ENCODE measurements at places on chromosomes 2 and 18.

GRCh38 chr2:242051463-242051862 is 181.9 kb downstream of the RTP5 start:
- DNase-seq, result no peak

DNA sequence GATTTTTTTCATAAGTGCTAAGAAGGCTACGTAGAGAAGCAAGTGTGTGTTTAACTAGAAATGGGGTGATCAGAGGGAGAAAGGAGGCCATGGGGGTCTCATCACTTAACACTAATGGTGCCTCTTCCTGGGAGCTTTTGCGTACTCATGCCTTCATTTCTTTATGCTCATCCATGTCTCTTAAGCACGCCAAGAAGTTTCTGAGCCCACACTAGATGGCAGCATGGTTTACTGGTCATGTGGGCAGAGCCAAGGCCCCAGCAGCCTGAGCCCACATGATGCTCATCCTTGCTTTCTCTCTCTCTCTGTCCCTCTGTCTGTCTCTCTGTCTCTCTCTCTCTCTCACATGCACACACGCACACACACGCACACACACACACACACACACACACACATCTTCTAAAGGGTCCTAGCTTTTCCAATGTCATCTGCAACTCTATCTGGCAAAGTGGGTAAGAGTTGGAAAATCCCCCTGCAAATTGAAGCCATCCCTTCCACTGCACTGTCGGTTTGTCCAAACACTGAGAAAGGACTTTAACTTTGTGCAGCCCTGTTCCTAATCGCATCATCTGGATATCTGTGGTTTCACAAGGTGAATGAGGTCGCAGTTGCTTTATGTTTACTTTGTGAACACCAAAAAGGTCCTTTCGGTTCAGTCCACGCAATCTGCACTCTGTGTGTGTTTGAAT is 137.1 kb upstream of the CCDC68 start:
- DNase-seq, result no peak

GRCh38 chr2:42105330-42106256 is 57.8 kb downstream of the PKDCC start:
- DNase-seq, result peak; percentile 12

GRCh38 chr2:137824501-137824900 is 139.8 kb upstream of the HNMT start:
- DNase-seq, result no peak

GRCh38 chr2:88351249-88351601 is 101.3 kb downstream of the FOXI3 start:
- DNase-seq, result no peak

DNA sequence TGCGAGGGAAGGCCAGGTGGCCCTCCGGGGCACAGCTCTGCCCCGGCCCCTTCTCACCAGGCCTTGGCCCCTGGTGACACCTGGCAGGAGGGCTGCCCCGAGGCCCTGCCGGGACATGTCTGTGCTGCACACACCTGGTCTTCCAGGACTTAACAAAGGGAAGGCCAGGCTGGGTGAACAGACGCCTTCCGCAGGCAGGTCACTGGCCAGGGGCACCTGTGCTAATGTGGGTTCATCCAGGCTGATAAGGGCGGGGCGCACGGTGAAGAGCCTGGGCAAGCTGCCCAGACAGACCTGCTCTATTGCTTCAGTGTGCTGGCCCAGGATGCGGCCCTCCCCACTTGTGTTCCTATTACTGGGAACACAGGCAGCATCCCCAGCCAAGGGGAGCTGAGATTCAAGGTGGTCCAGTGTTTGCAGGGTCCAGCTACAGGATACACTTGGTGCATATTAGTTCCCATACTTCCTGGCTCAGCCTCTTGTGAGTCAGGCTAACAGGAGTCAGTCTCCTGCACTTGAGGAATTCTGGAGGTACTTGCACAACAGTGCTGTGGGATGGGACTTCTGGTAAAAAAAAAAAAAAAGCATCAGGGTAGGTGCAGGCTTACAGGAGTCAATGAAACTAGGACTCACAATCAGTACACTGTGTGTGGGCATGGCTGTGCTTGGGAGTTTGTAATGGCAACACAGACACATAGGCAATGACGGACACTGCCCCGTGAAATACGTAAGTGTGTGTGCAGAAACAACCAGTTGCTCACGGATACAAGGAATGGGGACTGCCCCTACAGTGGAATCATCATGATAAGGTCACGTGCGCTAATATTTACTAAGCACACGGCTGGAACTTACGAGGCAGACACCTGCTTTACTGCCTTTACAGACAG is 261.4 kb downstream of the TWIST2 start:
- DNase-seq, result no peak

DNA sequence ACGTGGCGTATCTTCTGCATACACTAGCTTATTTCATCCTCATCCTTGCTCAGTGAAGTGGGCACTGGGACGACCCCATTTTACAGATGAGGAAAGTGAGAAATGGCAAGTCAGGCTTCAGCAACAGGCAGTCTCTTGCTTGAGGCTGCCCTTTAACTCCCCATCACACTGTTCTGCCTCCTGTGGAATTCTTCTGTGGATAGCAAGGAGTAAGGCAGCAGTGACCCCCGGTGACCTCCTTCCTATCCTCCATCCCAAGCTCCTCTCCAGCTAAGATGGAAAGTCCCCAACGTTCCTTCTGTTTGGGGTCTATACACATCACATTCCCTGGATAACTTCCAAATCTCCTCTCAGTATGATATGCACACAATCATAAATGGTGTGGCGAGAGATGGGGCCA is 10.5 kb downstream of the ANKRD29 start:
- no peak for DNase-seq

GRCh38 chr2:241067501-241068135 is 34.5 kb downstream of the MTERF4 start:
- DNase-seq, result no peak

DNA sequence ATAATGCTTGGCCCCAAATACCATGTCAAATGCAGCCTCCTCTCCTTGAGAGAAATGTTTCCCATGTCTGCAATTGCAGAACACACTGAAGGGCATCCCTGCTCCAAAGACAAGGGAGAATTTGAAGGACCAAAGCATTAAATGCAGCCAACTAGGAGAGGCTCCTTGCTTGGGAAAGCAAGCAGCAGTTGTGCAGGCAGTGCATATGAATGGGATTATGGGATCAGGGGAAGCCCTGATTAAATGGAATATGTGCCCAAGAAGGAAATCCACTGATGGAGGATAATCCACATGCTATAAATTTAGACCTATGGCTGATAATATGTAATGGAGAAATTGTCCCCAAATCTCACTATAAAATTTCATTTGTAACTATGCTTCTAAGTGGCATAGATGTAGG is 116.1 kb downstream of the NCKAP5 start:
- no peak for DNase-seq

DNA sequence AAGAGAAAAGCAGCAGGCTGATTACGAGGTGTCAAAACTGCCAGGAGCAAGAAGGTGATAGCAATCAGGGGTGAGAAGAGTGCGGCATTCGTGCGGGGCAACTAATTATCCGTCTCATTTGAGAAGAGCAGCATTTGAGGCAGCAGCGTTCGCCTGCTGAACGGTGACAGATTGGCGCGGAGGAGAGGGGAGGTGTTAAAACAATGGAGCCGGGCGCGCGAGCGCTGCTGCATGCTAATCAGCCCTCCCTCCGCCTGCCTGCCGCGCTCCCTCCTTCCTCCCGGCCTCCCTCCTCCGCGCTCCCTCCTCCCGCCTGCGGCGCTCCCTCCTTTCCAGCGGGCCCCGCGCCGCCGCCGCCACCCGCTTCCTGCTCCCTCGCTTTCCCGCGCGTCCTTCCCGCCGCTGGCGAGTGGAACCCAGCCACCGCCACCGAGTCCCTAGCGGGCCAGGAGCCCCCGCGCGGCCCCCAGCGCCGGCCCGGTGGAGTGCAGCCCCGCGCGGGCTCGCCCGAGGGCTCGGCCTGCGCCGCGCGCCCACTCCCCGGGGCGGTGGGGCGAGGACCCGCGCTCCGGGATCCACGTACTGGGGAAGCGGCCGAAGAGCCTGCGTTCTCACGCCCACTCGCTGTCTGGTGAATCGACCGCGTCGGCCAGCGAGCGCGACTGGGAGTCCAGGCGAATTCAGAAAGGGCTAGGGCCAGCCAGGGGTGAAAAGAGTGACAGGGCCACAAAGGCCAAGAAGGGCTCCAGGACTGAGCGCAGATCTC is 69.5 kb upstream of the PSMD14 start:
- peak; percentile 31 for DNase-seq

GRCh38 chr2:85854897-85855296 is 33.9 kb downstream of the ST3GAL5 start:
- no peak for DNase-seq

DNA sequence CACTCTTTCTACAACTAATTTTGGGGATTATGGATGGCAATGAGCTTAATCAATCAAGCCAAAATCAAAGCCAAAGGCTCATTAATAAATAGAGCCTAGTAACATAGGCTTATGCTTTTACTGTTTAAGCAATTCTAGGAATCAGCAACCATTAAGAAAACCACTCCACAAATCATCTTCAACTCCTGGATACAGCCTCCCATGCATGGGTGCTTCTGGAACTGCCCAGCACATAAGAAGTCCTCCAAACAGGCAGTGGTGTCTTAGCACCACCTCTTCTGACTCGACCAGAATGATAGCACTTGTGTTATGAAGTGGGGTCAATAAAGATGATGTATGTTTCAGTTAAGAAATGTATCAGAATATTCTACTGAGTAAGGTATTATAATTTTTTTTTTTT is 104.4 kb upstream of the SERPINE2 start:
- no peak for DNase-seq

DNA sequence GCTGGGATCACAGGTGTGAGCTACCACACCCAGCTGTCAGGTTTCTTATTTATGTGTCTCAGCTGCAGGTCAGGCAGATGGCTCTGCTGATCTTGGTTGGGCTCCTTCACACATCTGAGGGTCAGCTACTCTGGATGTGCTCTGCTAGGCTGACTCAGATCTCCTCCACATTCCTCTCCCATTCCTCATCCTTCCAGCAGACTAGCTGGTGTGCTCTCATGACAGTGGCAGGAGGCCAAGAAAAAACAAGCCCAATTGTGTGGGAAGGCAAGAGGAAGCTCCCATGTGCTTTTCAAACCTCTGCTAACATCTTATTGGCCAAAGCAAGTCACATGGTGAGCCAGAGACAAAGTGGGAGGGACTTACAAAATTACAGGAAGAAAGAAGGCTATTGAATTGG is 11.7 kb upstream of the MSH6 start:
- no peak for DNase-seq

- DNase-seq, result no peak
These were observed 158.9 kb downstream of the VAPA start for GRCh38 chr18:10072671-10073175.

- DNase-seq, result no peak
These were observed 6.6 kb downstream of the DLX2 start for GRCh38 chr2:172095905-172096625.

- DNase-seq, result no peak
These were observed 698.5 kb downstream of the NR4A2 start for GRCh38 chr2:155633887-155634570.

- DNase-seq, result no peak
These were observed 163.9 kb downstream of the DOK6 start for GRCh38 chr18:69564602-69565001.

GRCh38 chr2:217325251-217325650 is 465.4 kb upstream of the TNP1 start:
- no peak for DNase-seq

DNA sequence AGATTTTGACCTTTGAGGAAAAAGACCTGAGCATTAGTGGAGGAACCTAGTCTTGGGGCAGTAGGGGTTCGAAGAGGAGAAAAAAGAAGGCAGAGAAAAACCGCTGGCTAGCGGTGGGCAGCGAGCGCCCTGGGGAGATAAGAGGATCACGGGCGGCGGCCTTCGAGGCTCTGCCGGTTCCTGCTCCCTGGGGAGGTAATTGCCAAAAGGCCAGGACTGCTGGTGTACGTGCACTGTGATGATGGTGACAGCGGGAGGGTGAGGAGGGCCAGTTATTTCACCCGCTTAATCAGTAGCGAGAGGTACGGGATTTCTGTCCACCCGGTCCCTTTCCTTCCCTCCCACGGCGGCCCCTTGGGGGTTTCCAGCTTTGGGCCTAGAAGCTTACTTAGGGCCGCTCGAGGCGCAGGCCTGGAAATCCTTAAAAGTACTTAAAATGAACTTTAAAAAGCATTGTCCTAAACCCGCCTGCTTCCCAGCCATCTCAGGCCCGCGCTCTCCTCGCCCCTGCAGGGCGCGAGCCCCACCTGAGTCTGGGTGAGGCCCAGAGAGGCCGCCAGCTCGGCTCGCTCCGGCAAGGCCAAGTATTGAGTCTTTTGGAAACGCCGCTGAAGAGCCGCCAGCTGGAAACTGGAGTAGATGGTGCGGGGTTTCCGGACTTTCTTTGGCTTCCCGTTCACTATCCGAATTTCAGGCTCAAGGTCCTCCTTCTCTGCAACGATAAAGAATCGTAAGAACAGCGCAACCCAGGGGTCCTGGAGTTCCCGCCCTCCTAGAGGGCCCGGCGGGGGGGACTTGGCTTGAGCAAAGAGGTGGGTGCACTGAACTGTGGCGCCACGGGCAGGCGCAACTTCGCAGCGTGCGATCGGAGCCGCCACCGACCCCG is 1.5 kb downstream of the DLX2 start:
- no peak for DNase-seq

GRCh38 chr2:207037896-207038295 is 98.6 kb downstream of the CPO start:
- no peak for DNase-seq

DNA sequence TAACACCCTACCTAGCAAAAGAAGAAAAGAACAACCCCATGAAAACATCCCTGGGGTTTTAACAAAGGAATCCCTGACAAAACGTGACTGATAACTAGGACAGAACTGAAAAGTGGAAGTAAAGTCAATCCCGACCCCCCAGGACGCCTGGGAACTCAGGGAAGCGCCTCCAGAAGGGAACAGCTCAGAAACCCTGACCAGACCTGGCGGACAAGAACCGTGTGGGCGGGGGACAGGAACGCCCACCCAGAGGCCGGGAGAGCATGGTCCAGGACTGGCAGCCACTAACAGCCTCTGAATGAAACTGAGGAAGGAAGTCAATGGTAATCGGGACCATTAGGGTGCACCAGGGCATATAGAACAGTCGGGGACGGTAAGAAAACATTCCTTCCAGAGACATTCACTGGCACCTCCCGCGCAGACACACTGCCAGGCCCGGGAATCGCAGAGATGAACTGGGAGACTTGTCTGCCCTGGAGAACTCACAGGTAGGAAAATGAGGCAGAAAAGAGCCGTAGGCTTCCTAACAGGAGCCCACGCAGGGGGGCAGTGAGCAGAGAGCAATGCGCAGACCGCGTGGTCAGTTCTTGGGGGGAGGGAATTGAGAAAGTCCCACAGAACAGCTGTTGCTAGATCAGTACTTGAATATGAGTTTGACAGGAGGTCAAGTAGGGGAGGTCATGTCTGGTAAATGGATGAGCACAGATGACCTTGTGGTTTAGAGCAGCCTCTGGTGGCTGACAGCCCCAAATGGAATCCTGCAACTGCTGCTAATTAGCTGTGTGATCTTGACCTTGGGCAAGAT is 1.3 kb upstream of the TBC1D8 start:
- DNase-seq, result no peak

- no peak for DNase-seq
These were observed 54.0 kb downstream of the COA5 start for GRCh38 chr2:98554116-98554861.

DNA sequence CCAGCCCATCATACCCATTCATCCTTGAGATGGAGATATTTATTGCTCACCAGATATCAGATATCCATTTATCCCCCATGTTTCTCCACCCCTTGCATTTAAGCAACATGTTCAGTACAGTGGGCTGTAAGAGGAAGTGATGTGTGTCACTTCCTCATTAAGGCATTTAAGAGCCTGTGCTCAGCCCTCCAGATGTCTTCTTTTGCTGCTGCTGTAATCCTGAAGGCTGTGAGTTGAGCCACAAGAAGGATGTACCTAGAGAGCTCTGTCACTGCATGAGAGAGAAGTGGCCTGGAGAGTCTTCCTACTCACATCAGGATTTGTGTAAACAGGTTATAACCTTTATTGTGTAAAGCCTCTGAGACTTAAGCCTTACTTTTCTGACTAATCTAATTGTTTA is 151.8 kb upstream of the UNC80 start:
- no peak for DNase-seq
